ENCODE measurements at places on chromosomes 6 and 20.

DNA sequence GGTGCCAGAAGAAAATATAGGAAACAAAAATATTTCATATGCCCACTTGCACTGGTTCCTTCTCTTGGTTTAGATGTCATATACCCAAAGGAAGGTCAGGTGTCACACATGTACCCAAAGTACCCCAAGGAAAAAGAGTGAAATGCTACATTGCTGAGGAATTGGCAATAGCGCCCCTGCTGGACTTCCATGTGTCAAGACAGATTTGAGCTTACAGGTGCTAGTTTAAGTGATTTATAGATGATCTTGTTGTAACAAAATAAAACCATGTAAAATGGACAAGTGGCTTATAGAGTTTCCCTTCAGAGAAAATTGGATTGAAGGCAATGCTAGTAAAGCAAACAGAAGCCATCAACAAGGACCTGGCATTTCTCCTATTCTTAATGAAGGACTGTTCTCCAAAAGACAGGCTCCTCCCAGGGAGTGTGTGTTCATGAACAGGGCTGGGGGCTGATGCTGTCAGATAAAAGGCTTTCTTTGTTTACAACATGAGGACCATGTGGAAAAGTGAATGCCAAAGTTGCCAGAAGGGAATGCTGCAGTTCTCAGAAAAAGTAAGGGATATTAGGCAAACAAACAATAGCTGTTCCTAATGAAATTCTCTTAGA lies 64.3 kb upstream of the PAK5 start:
- DNase-seq = peak; percentile 40

DNA sequence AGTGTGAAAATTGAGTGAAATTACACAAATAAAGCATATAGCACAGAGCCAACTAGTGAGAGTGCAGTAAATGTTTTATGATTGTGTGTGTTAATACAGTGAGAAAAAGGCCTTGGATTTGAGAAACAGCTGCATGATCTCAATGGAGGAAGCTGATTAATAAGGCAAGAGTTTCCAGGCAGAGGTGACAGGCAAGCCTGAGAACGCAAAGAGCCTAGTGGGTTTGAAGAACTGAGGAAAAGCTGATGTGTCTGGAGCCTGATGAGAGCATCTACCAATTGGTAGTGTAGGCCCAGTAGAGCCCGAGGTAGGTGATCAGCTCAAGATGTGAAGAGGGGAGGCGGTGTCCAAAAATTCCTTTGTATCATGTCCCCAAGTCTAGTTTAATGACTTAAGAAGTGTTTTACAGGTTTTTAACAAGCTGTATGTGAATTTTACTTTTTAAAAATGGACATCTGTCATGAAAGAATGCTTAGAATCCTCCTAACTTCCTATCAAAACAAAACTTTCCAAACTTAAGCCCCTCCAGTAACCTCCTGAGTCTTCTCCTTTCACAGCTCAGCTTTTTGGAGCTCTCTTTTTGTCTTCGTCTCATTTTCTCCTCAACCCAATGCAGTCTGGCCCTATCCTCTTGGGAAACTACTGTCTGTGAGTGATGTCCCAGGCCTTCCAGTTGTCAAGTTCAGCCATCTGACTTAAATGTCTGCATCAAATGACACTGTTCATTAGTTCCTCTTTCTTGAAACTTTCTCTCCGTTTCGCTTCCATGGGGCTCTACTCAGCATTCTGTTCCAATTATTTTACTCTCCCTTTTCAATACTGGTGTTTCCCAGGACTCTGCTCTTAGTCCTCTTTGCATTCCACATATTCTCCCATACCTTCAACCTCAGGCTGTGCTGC lies 1.2 kb downstream of the CDC40 start:
- no peak for DNase-seq

GRCh38 chr20:43506238-43506637 lies 1.3 kb upstream of the L3MBTL1 start:
- DNase-seq = no peak

- no peak for DNase-seq
Measured at GRCh38 chr6:168103050-168103830, 24.2 kb upstream of the FRMD1 start.

- no peak for DNase-seq
Measured at GRCh38 chr6:133070410-133071043, 170.6 kb upstream of the EYA4 start.

DNA sequence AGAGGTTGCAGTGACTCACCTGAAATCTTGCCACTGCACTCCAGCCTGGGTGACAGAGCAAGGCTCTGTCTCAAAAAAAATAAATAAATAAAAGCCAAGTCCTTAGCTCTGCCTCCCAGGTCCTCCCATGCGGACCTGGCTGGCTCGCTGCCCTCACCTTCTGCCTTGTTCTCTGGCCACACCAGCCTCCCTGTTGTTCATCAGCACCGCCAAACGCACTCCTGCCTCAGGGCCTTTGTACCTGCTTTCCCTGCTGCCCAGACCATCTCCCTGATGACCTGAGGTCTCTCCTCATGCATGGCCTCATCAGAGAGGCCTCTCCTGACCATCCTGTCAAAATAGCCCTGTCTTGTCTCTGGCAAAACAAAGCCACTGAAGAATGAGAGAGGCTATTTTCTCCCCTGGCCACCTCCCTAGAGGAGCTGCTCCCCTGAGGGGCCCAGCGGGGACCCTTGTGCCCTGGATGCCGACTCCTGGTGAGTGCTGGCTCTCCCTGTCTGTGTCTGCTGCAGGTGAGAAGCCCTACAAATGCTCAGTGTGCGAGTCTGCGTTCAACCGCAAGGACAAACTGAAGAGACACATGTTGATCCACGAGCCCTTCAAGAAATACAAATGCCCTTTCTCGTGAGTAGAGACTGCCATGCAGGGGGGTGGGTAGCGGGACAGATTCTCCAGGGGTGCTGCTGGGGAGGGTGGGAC lies 22.6 kb upstream of the CHMP4B start:
- DNase-seq = no peak

DNA sequence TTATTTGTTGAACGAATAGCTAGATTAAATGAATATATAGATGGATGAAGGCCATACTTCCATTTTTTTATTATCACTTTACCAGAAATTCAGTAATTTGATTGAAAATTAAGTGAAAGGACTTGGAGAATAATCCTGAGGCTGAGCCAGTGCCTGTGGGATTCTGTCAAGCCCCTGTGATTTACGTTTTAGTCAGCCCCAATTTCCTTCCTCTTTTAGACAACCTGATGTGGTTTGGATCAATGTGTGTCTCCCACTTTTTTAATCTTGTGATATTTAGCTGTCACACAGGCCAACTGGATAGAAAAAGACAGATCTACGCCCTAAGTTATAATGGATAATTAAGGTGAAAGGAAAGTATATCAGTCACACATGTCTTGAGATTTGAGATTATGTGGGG lies 188.8 kb downstream of the EDN1 start:
- no peak for DNase-seq

DNA sequence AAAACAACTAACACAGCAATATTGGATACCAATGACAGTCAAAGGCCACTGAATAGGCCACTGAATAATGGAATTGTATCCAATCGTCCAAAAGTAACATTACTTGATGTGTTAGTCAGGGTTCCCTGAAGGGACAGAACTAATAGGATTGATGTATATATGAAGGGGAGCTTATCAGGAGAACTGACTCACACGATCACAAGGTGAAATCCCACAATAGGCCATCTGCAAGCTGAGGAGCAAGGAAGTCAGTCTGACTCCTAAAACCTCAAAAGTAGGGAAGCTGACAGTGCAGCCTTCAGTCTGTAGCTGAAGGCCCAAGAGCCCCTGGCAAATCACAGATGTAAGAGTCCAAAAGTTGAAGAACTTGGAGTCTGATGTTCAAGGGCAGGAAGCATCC lies 571.4 kb downstream of the PRKN start:
- DNase-seq = no peak

DNA sequence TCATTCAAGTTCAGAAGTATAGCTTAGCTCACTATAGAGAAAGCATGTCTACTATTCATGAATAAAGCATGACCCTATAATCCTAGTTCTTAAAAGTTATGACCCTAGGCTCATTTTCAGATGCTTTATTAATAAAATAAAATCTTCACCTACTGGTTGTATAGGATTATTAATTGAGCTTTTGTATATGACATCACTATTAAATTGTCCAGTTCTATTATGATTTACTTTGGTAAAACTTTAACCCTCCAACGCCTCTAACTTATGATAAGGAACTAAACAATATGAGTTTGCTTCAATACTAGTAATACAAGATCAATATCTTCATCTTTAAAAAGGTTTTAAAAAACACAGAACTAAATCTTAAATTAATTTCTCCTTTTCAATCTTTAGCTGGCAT lies 263.4 kb upstream of the THEMIS start:
- no peak for DNase-seq

- DNase-seq = no peak
Measured at GRCh38 chr20:32559753-32560380, 25.3 kb downstream of the NOL4L start.

DNA sequence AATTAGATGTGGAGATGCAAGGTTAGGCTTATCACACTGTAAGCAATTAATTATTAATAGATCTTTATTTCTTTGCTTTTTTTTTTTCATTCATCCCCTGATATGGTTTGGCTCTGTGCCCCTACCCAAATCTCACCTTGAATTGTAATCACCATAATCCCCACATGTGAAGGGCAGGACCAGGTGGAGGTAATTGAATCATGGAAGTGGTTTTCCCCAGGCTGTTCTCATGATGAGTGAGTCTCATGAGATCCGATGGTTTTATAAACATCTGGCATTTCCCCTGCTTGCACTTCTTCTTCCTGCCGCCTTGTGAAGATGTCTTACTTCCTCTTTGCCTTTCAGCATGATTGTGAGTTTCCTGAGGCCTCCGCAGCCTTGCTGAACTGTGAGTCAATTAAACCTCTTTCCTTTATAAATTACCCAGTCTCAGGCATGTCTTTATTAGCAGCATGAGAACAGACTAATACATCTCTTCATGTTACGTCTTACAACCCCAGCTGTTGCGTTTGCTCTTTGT lies 333.8 kb downstream of the CDH26 start:
- no peak for DNase-seq

DNA sequence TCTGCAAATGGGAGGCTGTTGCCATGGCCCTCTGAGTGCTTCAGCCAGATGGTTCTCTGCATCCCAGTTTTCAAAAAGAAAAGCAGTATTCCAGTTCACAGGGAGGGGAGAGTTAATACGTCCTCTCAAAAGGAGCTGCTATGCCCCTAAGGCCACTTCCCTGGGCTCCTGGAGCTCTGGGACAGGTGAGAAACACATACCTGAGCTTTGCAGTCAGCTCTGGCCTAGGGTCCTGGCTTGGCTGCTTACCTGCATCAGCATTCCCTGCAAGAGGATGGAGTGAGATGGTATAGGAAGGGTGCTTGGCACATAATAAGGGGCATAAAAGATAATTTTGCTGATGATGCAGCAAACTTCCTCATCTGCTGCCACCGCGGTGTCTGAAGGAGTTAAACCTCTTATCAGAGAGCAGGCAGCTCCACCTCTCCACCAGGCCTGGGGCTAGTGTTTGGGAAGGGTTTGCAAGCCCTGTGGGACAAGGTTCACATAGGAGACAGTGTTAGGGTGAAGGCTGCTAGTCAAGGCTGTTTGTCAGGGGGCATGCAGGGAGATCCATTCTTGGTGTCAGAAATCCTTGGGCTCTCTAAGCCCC lies 62.7 kb downstream of the SLC24A3 start:
- DNase-seq = no peak

DNA sequence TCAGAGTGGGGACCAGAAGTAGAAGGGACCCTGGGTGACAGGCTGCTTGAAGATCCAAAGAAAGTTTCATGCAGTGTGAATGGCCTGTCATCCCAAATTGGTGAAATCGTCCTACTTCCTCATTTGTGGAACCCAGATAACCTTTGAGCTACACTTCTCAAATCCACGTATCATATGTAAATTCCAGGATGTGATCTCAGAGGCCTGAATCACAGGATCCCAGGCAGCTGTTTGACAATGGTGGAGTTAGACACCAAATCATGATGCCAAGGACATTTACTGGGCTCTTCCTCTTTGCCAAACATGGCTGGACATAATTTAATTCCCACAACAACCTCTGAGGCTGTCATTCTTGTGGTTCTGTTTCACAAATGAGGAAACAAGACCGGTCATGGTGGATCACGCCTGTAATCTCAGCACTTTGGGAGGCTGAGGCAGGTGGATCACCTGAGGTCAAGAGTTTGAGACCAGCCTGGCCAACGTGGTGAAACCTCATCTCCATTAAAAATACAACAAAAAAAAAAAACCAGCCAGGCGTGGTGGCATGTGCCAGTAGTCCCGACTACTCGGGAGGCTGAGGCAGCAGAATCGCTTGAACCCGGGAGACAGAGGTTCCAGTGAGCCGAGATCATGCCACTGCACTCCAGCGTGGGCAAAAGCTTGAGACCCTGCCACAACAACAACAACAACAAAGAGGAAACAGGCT lies 39.9 kb upstream of the TTPAL start:
- DNase-seq = peak; percentile 90

DNA sequence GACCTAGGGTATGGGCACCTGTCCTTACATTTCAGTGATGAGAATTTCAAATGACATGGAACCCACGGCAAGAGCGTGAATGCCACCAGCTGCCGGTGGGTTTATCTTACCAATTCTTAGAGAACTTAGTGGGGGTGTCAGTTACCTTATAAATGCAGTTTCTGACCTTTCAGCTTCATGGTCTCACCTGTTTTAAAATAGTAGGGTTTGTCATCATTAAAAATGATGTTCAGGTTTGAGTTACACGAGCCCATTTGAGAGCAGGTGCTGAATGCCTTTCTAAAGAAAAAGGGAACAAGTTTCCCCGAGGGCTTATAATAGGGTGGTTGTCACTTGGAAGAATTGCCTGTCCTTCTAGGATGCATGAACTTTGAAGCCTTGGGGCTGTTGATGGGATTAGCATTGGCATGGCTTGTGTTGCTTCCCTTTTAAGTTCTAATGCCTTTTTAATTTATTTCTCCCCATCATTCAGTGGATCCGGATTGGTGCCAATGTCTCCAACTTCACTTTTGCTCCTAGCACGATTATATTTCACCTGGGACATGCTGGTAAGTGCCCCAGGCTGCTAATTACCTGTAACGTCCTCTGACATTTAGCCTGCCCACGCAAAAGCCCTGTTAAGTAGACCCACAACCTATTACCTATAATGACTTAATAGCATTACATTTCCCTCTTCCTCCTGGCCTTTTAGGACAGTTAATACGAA lies 27.9 kb downstream of the GHRH start:
- no peak for DNase-seq

DNA sequence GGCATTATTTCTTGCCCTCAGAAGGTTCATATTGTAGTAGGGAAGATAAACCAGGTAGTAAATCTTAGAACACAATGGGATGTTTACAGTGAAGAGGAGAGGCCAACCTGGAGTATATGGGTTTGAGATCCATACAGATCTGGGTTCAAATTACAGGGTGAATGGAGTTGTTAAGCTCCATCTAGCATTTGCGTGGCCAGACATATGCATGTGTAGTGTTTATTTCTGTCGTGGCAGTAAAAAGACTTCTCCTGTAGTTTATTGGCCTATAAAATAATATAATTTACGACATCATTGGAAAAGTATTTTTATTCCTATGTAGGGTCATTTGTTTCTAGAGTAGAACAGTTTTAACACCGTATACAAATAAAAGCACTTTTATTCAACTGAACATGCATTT lies 25.2 kb upstream of the TULP4 start:
- DNase-seq = no peak

GRCh38 chr6:105783333-105783935 lies 302.7 kb upstream of the PRDM1 start:
- no peak for DNase-seq

GRCh38 chr6:53701333-53702218 lies 36.0 kb upstream of the KLHL31 start:
- DNase-seq = no peak
